ENCODE measurements at places on chromosomes 7 and 10. TPM values are rescaled to one million over a fixed set of nuclear protein-coding genes. Genes with fewer than 3 reads are reported as not detected.

The ALOX5 gene
- total RNA-seq = 7.9 TPM

The GJC3 gene
- not detected for total RNA-seq

The PPP1R17 gene
- total RNA-seq = not detected

The PODXL gene
- 1.8 TPM for total RNA-seq

The PCDH15 gene
- total RNA-seq = not detected

The ING3 gene
- 29.9 TPM for total RNA-seq

The ELFN1 gene
- total RNA-seq = 0.19 TPM

The MUC3A gene
- 0.11 TPM for total RNA-seq

The EPHB4 gene
- total RNA-seq = 4.1 TPM

The TLX1 gene
- not detected for total RNA-seq

The PTTG1IP2 gene
- not detected for total RNA-seq

The ZEB1 gene
- total RNA-seq = 49.2 TPM

The PTER gene
- total RNA-seq = 38.4 TPM

The PRKCQ gene
- 37.8 TPM for total RNA-seq

The CLDN4 gene
- not detected for total RNA-seq

The INMT gene
- 0.21 TPM for total RNA-seq

The SVOPL gene
- total RNA-seq = not detected

The SUN3 gene
- not detected for total RNA-seq

The CUZD1 gene
- 2.6 TPM for total RNA-seq

The EFCAB10 gene
- not detected for total RNA-seq

The LRRC17 gene
- not detected for total RNA-seq

The CTTNBP2 gene
- 0.40 TPM for total RNA-seq

The LRMDA gene
- total RNA-seq = not detected

The PSD gene
- 3.0 TPM for total RNA-seq

The INTS1 gene
- 116 TPM for total RNA-seq

The HOXA3 gene
- total RNA-seq = not detected

The FAM180A gene
- total RNA-seq = not detected

The AOAH gene
- total RNA-seq = 2.9 TPM

The ZNF655 gene
- total RNA-seq = 79.2 TPM

The PSAP gene
- total RNA-seq = 153 TPM

The TMEM184A gene
- total RNA-seq = not detected

The CALML3 gene
- not detected for total RNA-seq

The LDB3 gene
- total RNA-seq = 0.11 TPM

The CFAP46 gene
- not detected for total RNA-seq

The IDI1 gene
- 59.0 TPM for total RNA-seq

Data from activated T-helper 17 cell treated with anti-CD3 and anti-CD28 coated beads, Interleukin-2, amount 50 U/mL, for 72 hours (primary cell).